ENCODE measurements at places on chromosomes 7 and 10. TPM values are rescaled to one million over a fixed set of nuclear protein-coding genes. Genes with fewer than 3 reads are reported as not detected.

GRCh38 chr7:95368235-95368634, 27.9 kb downstream of the PON3 start:
- no peak overlapping the region for H3K27ac ChIP-seq
- DNase-seq, result no peak
- no peaks in the 10 kb centered on the region for H3K27me3 ChIP-seq
- H3K4me1 ChIP-seq, result no peaks in the 10 kb centered on the region
- no peaks in the 10 kb centered on the region for H3K36me3 ChIP-seq

GRCh38 chr10:127932521-127933270, 25.8 kb downstream of the PTPRE start:
- DNase-seq, result no peak
- H3K4me1 ChIP-seq, result no peaks in the 10 kb centered on the region
- no peaks in the 10 kb centered on the region for H3K27me3 ChIP-seq
- no peak overlapping the region for H3K4me3 ChIP-seq
- H3K27ac ChIP-seq, result no peak overlapping the region

DNA sequence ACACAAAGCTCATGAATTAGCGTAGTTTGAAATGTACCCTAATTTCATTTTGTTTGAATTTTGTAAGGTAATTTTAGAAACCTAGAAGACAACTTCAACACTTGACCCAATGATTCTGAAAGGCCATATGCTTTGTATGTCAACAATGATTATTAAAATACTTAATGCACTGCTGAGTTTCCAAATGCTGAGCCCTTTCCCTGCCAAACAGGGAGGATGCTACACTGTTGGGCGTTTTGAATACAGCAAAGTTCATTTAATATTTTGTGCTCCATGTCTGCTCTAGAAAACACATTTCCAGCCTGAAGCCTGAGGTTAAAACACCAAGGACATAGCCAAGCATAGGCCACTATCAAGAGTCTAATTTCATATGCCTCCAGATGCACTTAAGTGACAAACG, 99.8 kb downstream of the ICA1 start:
- no peak for DNase-seq
- H3K27ac ChIP-seq, result no peak overlapping the region
- no peaks in the 10 kb centered on the region for H3K36me3 ChIP-seq
- no peaks in the 10 kb centered on the region for H3K4me1 ChIP-seq
- H3K27me3 ChIP-seq, result no peaks in the 10 kb centered on the region
- no peak overlapping the region for H3K4me3 ChIP-seq

DNA sequence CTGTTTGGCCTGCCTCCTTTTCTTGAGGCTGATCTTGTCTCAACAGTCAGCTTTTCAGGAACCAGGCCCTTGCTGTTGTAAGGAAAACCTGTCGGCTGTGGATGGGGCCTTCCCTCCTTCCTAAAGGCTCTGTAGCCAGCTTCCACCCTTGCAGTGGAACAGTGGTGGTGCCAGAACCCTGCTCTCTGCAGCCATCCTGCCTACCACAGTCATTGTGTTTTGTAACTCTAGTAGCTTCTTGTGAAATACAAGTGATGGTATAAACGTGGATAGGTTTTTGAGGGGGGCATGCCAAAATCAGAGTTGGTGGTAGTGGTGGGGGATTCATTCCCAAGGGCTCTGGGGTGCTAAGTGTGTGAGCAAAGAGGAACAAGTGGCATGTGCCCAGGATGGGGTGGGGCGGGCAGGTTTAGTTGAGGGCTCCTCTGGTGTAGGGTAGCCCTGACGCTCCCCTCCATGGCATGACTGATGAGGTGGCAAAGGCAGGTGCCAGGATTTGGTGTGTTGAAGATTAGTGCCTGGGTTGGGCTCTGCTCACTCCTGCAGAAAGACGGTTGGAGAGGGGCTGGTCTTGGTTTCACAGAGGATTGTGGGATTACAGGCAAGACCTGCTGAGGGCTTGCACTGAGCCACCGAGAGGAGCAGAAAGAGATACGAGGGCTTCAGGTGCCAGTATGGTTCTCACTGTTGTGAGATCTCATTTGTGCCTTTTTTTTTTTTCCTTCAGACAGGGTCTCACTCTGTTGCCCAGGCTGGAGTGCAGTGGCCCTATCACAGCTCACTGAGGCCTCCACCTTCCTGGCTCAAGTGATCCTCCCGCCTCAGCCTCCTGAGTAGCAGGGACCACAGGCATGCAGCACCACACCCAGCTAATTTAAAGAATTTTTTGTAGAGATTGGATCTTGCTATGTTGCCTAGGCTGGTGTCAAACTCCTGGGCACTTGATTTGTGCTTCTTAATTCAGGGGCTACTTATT, 7.4 kb downstream of the TSPAN14 start:
- H3K27me3 ChIP-seq, result no peaks in the 10 kb centered on the region
- H3K27ac ChIP-seq, result peak overlapping the region; percentile 52
- H3K4me1 ChIP-seq, result peaks cover 100% of the 10 kb centered on the region
- peak overlapping the region; percentile 76 for H3K4me3 ChIP-seq
- no peaks in the 10 kb centered on the region for H3K36me3 ChIP-seq
- DNase-seq, result no peak

DNA sequence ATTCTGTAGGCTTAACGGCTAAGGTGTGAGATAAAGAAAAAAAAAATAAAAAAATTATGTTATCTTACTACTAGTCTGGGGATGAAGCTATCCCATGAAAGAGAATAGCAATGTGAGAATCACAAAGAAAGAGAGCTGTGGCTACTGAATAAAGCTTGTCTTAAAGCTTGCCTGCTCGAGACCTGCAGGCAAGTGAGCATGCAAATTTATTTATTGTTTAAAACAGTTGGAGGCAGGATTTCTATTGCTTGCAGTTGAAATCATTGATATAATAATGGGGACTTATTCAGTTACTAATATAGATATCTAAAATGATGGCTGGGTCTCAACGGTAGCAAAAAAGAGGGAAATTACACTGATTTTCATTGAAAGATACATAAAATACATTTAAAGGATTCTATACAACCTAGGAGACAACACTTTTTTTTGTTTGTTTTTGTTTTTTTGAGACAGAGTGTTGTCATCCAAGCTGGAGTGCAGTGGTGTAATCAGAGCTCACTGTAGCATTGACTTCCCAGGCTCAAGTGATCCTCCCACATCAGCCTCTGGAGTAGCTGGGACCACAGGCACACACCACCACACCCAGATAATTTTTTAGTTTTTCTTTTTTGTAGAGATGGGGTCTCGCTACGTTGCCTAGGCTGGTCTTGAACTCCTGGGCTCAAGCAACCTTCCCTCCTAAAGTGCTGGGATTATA, 144.5 kb upstream of the FEZF1 start:
- no peak overlapping the region for H3K4me3 ChIP-seq
- H3K27ac ChIP-seq, result no peak overlapping the region
- no peak for DNase-seq
- H3K27me3 ChIP-seq, result no peaks in the 10 kb centered on the region
- no peaks in the 10 kb centered on the region for H3K36me3 ChIP-seq

Gene C7orf33
- not detected for total RNA-seq

- DNase-seq, result no peak
- H3K27me3 ChIP-seq, result no peaks in the 10 kb centered on the region
- H3K36me3 ChIP-seq, result no peaks in the 10 kb centered on the region
- H3K4me1 ChIP-seq, result no peaks in the 10 kb centered on the region
- H3K27ac ChIP-seq, result no peak overlapping the region
Measured at GRCh38 chr7:91355695-91356435, 91.6 kb downstream of the FZD1 start.

Gene ELMO1
- total RNA-seq, result 74.4 TPM

- H3K36me3 ChIP-seq, result peaks cover 7% of the 10 kb centered on the region
- H3K27me3 ChIP-seq, result no peaks in the 10 kb centered on the region
- peaks cover 23% of the 10 kb centered on the region for H3K4me1 ChIP-seq
- no peak for DNase-seq
- H3K4me3 ChIP-seq, result no peak overlapping the region
Measured at GRCh38 chr10:5774987-5775620, 38.1 kb downstream of the GDI2 start.

- H3K36me3 ChIP-seq, result no peaks in the 10 kb centered on the region
- no peak overlapping the region for H3K27ac ChIP-seq
- DNase-seq, result no peak
- H3K27me3 ChIP-seq, result no peaks in the 10 kb centered on the region
Measured at GRCh38 chr7:133709036-133709880, 417.9 kb upstream of the LRGUK start.

- H3K27me3 ChIP-seq, result no peaks in the 10 kb centered on the region
- H3K4me3 ChIP-seq, result no peak overlapping the region
- H3K36me3 ChIP-seq, result no peaks in the 10 kb centered on the region
- DNase-seq, result no peak
Measured at GRCh38 chr10:131119626-131120355, 191.7 kb downstream of the TCERG1L start.

DNA sequence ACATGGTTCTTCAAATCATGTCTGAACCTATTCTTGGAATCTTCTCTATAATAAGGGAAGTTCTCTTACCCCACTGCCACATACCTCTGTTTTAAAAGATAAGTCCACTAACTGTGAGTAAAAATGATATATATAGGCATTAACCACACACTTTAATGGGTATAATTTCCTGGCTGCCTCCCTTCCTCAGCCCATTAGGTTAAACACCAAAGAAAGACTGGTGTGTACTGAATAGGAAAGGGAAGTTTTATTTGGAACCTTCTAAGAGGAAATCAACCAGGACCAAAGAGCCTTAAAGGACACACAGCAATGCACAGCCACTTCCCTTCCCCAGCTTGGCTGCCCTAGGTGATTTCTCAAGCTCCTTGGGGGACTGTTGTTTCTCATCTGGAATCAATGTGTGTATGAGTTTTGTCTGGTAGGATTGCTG, 5.0 kb upstream of the WBP1L start:
- H3K27me3 ChIP-seq, result no peaks in the 10 kb centered on the region
- H3K4me1 ChIP-seq, result peaks cover 6% of the 10 kb centered on the region
- DNase-seq, result no peak
- no peak overlapping the region for H3K4me3 ChIP-seq
- peak overlapping the region; percentile 7 for H3K27ac ChIP-seq

Gene PNLIPRP2
- total RNA-seq, result not detected

GRCh38 chr7:30925913-30926312, 14.3 kb downstream of the AQP1 start:
- no peak for DNase-seq
- no peak overlapping the region for H3K4me3 ChIP-seq
- no peak overlapping the region for H3K27ac ChIP-seq
- no peaks in the 10 kb centered on the region for H3K27me3 ChIP-seq

- H3K4me1 ChIP-seq, result no peaks in the 10 kb centered on the region
- H3K27ac ChIP-seq, result no peak overlapping the region
- H3K27me3 ChIP-seq, result no peaks in the 10 kb centered on the region
Measured at GRCh38 chr10:10500937-10501336, 516.7 kb upstream of the CELF2 start.

DNA sequence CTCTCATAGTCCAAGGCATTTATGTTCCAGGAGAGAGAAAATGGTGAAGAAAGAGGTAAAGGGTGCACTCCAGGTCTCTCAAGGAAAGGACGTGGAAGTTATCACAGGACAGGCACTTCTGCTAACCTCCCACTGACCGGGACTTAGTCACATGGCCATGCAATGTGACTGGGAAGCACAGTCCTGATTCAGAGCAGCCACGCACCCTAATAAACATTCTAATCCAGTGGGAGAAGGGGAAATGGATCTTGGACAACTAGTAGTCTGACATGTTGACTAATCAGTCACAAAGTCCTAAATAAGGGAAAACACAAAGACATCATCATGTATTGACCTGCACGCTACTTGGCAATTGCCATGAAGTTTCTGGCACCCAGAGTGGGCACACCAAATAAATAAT, 417.5 kb upstream of the ZMIZ1 start:
- H3K27me3 ChIP-seq, result no peaks in the 10 kb centered on the region
- no peak overlapping the region for H3K4me3 ChIP-seq
- no peak for DNase-seq
- no peak overlapping the region for H3K27ac ChIP-seq
- H3K36me3 ChIP-seq, result no peaks in the 10 kb centered on the region

DNA sequence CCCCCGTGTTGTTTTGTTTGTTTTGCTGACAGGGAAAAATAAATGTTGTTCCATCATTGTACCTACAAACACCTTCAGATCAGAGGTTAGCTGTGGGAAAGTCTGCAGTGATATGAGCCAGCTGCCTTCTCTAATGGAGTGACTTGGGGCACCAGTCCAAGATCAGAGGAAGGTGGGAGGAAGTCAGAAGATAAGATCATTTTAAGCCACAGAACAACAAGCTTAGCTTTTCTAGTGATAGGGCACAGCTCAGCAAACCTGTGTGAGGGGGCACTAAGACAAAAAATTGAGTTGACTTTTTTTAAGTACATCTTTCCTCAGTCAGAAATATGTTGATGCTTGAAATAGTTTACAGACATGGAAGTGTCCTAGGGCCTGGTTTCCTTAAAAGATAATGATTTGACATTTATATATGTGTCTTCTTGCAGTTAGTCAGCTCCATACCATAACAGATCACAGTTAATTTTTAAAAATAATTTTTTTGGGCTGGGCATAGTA, 240.3 kb upstream of the KAT6B start:
- DNase-seq, result peak; percentile 8
- peak overlapping the region; percentile 33 for H3K4me3 ChIP-seq

- no peaks in the 10 kb centered on the region for H3K27me3 ChIP-seq
- no peak overlapping the region for H3K4me3 ChIP-seq
- no peak for DNase-seq
- no peaks in the 10 kb centered on the region for H3K4me1 ChIP-seq
- no peak overlapping the region for H3K27ac ChIP-seq
Measured at GRCh38 chr10:115818012-115818411, 455.0 kb downstream of the GFRA1 start.

DNA sequence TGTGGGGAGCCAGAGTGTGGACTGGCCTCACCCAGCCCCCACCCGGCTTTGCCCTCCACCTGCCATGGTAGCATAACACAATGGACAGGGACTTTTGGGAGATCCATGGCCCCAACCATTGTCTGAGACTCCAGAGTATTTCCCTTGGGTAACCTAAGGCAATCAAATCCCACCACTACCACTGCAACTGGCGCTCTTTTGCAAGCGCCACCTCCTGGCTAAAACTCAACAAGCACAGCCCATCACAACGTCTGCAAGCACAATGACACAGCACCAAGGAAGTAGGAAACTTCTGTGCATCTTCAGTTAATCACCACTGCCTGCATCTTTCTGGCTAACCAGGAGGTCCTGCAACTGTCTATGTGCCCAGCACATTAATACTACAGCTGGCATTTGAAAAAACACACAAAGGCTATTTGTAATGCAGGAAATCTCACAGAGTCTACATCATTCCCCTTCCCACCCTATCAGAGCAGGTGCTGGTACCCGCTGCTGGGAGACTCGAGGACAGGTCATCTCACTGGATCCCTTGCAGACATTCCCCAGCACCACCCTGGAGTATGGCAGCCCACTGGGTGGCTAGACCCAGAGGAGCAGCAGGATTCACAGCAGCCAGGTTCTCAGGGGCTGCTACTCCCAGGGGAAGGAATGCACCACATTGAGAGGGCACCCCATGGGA, 27.7 kb downstream of the ANKRD26 start:
- no peak overlapping the region for H3K4me3 ChIP-seq
- H3K36me3 ChIP-seq, result peaks cover 30% of the 10 kb centered on the region
- no peak overlapping the region for H3K27ac ChIP-seq
- no peaks in the 10 kb centered on the region for H3K27me3 ChIP-seq
- DNase-seq, result no peak
- H3K4me1 ChIP-seq, result no peaks in the 10 kb centered on the region

- no peaks in the 10 kb centered on the region for H3K27me3 ChIP-seq
- no peak for DNase-seq
- no peak overlapping the region for H3K4me3 ChIP-seq
- no peak overlapping the region for H3K27ac ChIP-seq
Measured at GRCh38 chr7:29216128-29216527, 21.6 kb downstream of the CHN2 start.

- no peaks in the 10 kb centered on the region for H3K36me3 ChIP-seq
- H3K4me3 ChIP-seq, result peak overlapping the region; percentile 80
- H3K4me1 ChIP-seq, result peaks cover 34% of the 10 kb centered on the region
- peak; percentile 28 for DNase-seq
- H3K27me3 ChIP-seq, result no peaks in the 10 kb centered on the region
- H3K27ac ChIP-seq, result peak overlapping the region; percentile 52
Measured at GRCh38 chr7:24573554-24574338, 494 bp downstream of the PALS2 start.
